Pancreas (tissue), 10 donors: ENCODE measurements at places on chromosomes 7 and 10.

GRCh38 chr10:74585231-74586087 is 240.9 kb upstream of the KAT6B start:
- no peak for DNase-seq

- DNase-seq = no peak
Observed at GRCh38 chr7:130909881-130910672, 176.1 kb upstream of the KLF14 start.

- DNase-seq = no peak
Observed at GRCh38 chr7:88280801-88281200, 25.9 kb downstream of the STEAP4 start.

DNA sequence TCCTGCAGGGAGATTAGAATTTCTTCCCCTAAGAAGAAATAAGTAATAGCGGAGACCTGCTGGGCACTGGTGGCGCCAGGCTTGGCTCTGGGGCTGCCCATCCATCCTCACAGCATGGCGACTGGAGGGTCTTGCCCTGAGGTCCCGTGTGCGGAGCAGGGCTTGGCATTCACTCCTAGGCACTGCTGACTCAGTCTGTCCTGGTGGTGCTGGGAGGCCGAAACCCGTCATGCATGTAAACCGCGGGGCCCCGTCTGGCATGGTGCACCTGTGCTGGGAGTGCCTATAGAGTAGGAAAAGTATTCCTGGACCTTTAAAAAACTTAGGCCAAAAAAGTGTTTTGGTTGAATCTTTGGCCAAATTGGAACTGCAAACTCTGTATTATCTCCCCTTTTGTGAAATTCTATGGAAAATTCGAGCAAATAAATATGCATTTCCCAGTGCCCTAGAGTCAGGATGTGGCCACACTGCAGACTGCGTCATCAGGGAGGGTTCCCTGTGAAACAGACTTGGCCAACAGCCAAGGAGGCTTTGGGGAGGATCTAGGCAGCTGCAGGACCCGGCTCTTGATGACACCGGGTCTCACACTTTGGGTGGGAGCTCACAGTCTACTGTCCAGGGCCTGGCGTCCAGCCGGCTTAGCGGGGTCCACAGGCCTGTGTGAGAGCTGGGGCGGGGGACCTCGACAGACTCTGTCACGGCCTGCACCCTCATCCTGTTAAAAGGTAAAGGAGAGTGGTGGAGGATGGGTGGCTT is 122.3 kb downstream of the VIPR2 start:
- DNase-seq = peak; percentile 58

- no peak for DNase-seq
Observed at GRCh38 chr7:106278695-106279094, 6.1 kb downstream of the NAMPT start.

- no peak for DNase-seq
Observed at GRCh38 chr10:43252783-43253341, 14.0 kb downstream of the RASGEF1A start.

DNA sequence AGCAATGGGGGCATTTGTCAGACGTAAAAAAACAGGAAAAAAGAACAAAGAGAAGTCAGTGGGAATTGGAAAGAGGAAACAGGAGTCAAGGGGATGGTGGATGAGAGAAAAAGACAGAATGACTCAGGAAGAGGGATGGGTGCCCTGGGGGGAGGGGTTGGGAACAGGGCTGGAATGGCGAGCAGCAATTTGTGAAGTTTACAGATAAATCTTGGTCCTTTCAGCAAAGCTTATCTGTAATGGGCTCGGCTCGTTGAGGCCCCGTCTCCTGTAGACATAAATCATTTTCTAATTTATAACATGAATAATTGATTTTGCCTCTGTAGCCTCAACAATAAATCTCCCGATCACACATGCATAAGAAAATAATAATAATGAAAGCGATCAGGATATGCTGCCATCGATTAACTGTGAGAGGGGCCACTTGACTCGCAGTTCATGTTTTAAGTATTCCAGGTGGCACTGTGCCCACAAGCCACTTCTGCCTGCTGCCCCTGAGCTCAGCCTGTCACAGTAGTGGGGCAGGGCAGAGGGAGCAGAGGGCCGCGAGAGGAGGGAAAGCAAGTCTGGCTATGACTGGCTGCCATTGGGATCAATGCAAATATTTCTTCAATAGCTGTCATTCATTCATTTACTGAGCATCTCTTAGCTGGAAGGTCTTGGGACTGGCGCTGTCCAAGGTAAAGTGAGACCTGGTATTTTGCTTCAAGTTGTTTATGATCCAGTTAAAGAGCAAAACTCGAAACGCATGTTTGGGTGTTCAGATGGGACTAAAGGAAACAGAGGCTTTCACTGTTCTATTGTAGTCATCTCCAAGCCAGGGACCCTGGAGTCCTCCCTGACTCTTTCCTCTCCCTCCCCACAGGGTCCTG is 47.4 kb upstream of the R3HCC1L start:
- no peak for DNase-seq

DNA sequence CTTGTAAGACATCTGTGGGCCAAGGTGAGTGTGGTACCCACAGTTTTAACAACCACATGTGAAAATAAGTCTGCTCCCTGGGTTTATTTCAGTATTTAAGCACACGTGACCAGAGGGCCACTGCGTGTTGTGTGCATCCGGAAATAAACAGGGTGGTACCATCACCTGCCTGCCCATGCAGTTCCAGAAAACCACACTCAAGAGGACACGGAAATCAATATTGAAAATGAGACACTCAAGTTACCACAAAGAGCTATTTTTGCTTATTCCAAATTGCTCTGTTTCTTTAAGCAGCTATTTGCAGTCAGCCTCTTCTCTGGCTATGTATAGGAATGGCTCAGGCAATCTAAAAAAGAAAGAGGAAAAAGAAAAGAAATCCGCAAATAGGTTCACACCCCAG is 71.8 kb upstream of the LOXL4 start:
- no peak for DNase-seq

DNA sequence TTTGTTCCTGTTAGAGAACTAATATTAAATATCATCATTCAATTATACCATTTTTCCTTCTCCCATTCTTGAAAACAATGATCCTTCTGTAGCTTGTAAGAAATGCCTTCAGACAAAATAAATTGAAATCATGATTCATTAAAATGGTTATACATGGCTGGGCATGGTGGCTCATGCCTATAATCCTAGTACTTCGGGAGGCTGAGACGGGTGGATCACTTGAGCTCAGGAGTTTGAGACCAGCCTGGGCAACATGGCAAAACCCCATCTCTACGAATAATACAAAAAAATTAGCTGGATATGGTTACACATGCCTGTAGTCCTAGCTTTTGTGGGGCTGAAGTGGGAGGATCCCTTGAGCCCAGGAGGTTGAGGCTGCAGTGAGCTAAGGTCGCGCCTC is 13.0 kb downstream of the CD36 start:
- DNase-seq = no peak

DNA sequence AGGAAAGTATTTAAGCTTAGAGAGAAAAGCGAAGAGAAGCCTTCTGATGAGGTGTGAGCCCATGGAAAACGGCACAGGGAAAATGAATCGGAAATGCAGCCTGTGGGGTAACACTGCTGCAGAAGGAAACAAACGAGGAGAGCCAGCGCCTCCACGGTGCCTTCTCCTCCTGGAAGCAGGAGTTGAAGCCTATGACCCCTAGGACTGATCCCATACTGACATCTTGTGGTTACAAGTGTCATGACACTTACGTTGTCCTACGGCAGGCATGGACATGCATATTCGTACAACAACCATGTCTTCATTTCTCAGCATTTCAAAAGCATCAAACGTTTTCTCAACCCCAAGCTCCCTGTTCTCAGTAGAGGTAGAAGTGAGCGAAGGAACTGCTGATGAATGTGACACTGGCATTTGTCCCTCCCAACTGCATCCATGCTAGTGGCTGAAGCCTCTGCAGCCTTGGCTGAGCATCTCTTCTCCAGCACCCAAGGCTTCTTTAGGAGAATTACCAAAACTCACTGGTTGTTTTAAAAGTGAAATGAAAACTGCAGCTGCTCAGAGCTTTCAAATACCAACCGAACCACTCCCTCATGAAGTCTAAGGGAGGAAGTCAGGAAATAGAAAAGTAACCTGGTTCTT is 160.2 kb downstream of the JAZF1 start:
- DNase-seq = peak; percentile 50

DNA sequence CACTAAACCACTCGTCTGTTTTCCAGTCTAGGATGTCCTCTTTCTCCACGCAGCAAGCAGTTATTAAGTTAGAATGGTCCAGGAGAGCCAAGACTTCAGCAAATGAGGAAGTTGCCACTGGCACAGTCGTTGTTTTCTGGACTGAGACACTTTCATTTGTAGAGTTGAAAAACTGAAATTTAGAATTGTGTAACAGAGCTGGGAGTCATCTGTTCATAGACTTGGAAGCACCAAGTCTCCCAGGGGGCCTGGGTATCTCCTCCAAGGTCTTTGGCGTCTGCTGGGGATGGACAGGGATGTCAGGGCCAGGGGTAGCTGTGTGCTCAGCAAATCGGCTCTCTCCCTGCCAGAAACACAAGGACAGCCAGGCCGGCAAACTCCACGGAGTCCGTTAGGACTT is 208.4 kb downstream of the FANK1 start:
- DNase-seq = no peak

DNA sequence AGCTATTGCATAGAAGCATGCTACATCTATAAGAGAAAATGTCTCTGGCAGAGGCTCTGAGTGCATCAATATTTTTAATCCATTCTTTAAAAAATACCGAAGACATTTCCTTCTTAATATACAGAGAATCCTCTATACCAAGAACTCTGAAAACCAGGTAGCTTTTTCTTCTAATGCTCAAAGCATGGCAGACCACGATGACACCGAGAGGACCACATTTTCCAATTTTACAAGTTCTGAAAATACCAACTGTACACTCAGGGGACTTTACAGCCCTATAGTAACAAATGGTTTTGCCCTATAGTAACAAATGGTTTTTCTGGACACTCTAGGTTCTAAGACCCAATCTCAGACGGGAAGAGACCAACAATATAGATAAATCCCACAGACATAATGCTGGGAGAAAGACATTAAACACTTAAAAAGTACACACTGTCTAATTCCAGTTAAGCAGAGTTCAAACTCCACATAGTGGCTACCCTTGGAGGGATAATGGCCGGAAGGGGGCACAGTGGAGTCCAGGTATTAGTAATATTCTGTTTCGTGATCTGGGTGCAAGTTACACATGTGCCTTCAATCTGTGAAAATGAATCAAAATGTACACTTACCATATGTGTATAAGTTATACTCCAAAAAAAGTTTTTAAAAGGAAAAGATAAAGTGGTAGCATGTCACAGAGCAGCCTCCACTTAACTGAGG is 26.2 kb downstream of the CCDC6 start:
- DNase-seq = no peak

DNA sequence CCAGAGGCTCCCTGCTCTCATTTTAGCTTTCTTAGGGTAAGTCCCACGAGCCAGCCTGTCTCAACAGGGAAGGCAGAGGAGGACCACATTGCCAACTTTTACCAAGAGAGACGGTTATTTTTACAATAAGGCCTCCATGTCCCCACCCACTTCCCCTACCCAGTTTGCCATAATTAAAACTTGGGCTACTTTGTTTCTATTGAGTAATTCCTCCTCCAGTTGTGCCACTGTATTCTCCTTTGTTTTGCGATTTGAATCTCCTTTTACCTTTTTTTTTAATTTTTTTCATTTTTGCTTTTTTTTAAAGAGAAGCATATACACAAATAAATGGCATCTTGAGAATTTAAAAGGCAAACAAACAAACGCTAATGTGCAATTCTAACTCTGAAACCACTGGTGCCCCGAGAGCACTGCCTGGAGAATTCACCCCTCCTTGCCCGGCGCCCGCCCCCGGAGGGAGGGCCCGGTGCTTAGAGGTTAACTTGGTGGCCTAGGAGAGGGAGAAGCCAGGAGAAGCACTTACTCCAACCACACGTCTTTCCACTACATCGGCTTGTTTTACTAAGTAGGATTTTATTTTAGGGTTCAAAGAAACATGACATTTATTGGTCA is 282.3 kb downstream of the USP6NL start:
- DNase-seq = no peak
